ENCODE measurements at places on chromosomes 4 and X.

GRCh38 chr4:158760866-158761265, 8.0 kb upstream of the FNIP2 start:
- no peak for DNase-seq

GRCh38 chrX:134371133-134371532, 88.8 kb upstream of the HPRT1 start:
- no peak for DNase-seq

DNA sequence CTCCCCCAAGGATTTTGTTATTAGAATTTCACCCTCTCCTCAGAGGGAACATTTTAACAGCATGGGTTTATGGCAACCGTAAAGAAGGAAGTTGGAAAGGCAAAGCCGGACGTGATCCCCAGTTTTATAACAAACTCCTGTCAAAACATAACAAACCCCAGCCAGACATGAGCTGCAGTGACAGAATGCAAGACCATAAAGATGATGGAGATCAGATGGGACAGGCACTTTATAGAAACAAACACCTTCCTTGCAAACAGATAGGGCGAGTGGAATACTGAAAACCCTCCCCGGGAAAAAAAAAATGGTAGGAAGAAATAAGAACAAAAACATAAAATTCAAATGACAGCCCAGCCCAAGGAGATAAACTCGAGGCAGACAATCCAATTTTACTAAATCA, 281.4 kb downstream of the LDB2 start:
- no peak for DNase-seq

DNA sequence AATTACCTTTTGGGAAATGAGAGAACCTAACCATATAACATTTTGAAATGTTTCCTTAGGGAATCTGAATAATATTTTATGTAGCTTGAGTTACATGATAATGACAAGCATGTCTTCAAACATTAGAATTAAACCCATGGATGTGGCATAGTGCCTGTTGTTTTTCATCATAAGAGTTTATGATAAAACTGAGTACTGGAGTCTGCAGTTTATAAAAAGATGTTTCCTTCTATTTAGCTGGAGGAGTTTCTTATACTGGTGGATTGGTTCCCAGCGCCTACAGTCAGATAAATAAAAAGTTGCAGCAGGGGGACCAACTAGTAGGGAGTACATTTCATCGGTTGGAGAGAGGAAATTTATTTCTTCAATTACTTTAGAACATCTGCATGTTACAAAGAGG, 70.1 kb upstream of the PCDH18 start:
- DNase-seq: no peak

All from type B pancreatic cell (in vitro differentiated cells).